Glutamatergic neuron (in vitro differentiated cells): ENCODE measurements at places on chromosomes 2 and 18.

DNA sequence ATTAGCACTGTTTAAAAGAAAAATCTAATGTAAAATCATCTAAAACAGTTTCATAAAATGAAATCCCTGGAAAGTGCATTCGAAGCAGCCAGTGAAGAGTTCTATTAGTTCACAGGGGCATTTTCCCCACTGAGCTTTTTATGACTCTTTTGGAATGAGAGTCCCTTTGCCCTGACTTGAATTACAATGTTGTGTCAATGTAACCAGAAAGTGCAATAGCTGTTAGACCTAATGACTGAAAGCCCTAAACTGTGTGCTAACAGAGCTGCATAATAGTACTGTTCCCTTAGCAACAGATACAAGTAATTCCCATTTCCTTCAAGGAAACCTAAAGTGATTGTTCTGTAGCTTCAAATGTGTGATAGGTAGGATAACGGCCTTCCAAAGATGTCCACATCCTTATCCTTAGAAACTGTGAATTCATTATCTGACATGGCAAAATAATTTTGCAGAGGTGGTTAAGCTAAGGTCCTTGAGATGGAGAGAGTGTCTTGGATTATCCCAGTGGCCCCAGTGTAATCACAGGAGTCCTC is 134.4 kb downstream of the L3MBTL4 start:
- DNase-seq: no peak

- no peak for DNase-seq
These were observed 108.1 kb upstream of the SLC1A4 start for GRCh38 chr2:64881037-64881492.

DNA sequence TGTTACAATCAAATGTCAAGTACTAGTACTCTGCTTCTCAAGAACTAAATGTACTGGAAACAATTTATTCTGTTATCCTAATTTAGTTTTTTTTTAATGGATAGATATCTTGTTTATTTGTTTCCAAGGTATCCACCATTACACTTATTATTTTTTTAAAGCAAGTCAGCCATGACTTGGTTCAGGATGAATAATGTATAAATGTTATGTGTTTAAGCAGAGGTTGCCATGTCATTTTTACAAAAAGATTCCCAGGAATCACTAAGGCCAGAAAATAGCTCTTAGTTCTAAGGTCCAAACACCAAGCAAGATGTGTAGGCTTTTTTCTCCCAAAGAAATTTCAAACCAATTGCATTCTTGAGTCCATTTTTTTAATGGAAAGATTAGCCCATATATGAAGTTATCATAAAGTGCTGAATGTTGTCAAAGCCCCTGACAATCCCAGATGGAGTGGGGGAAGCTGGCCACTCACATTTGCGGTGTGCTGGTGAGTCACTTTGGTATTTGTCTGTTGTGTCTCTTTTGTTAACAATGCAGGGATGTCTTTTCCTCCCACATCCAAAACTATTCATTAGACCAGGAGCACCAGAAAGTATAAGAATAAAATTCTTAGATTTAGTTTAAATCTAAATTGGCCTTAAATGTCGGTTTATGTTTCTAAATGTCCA is 158.9 kb downstream of the COL6A3 start:
- DNase-seq: no peak

- DNase-seq: no peak
These were observed 9.5 kb upstream of the NGEF start for GRCh38 chr2:233022561-233022960.

GRCh38 chr2:25342372-25343186 is 854 bp upstream of the DNMT3A start:
- DNase-seq: peak; percentile 91

DNA sequence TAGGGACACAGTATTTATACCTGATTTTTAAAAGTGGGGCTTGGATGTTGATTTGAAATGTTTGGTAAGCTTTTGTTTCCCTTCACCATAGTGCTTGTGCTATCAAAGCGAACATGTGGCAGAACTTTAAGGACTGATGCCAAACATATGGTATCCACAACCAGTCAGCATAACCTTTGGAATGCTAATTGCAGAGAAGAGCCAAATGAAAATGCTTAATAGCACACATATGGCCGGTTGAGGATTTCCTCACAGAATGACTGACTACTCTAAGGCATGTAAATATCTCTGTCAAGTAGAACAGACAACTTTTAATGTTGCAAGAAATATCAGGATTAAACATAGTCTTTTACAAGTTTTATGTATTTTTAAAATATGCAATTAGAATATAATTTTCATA is 120.9 kb upstream of the COL3A1 start:
- no peak for DNase-seq

DNA sequence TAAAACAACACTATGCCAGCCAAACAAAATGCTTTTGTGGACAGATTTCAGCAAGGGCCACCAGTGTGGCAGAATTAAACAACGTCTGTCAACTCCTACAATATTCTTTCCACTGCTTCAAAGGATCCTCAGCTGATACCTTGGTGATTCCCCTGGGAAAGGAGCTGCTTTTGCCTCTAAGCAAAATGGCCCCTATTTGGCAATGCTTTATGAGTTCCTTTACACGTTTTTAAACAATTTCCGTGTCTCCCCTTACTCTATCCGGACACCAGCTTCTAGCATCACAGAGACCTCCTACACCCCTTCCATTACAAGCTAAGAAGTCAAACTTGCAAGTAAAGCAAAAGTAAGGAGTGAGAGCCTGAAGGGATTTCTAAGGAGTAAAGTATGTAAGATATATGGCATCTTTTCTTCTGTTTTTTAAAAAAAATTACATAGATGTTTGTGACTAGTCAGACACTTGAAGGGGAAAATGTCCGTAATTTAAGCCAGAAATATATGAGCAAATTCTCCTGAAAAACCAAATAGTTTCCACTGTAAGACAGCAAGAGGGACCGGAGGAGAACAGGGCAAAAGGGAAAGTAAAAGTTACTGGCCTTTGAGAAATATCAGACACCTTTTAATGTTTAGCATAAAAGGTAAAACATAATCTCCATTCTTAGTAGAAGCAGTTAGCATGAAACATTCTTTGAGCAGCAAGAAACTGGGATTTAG is 1.9 kb downstream of the SOS1 start:
- DNase-seq: no peak
